ENCODE measurements at places on chromosomes 2 and 18. TPM values are rescaled to one million over a fixed set of nuclear protein-coding genes. Genes with fewer than 3 reads are reported as not detected.

DNA sequence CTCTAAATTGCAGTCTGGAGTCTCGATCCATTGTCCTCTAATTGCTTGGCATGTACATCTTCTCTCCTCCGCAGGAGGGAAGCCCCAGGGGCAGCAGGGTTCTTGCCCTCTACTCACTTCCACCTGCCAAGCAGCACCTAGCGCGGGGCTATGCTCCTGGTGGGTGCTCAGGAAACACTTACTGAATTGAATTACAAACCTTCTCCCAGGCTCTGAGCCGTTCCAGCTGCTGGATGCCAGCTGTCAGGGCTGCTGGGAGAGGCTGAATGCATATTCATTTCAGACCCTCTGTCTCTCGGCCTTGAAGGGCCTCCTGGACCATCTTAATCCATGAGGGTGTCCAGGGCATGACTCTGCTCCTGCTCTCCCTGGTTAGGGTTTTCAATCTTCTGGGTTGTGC, 94.0 kb downstream of the CELF4 start:
- DNase-seq, result no peak
- no peaks in the 10 kb centered on the region for H3K36me3 ChIP-seq
- no peak overlapping the region for H3K27ac ChIP-seq

DNA sequence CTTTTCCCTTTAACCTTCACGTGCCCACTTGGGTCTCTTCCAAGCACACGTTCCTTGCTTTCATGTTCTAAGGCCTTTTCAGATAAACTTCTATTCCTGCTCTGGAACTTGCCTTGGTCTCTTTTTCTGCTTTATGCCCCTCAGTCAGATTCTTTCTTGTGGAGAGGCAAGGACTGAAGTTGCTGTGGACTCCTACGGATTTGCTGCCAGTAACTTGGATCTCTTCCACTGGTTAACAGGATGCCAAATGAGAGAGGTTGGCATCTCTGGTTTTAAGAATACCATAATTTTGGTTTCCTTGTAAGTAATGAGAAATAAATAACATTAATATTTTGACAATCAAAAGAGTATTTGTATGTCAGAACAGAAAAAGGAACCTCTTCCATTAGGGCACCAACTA, 33.0 kb downstream of the COMMD1 start:
- no peaks in the 10 kb centered on the region for H3K36me3 ChIP-seq
- H3K4me3 ChIP-seq, result no peak overlapping the region
- H3K4me1 ChIP-seq, result no peaks in the 10 kb centered on the region
- H3K27ac ChIP-seq, result no peak overlapping the region

GRCh38 chr18:44533071-44533470, 147.6 kb upstream of the SETBP1 start:
- no peak overlapping the region for H3K4me3 ChIP-seq
- no peaks in the 10 kb centered on the region for H3K36me3 ChIP-seq
- peaks cover 1% of the 10 kb centered on the region for H3K27me3 ChIP-seq
- no peak for DNase-seq
- no peak overlapping the region for H3K27ac ChIP-seq

GRCh38 chr2:231640641-231641111, 48.0 kb downstream of the TEX44 start:
- no peaks in the 10 kb centered on the region for H3K27me3 ChIP-seq
- DNase-seq, result peak; percentile 35
- peaks cover 16% of the 10 kb centered on the region for H3K4me1 ChIP-seq
- no peak overlapping the region for H3K4me3 ChIP-seq
- no peak overlapping the region for H3K27ac ChIP-seq

DPP10 gene
- polyA plus RNA-seq, result not detected

Measured in endothelial cell of umbilical vein (primary cell).